Activated naive CD8-positive, alpha-beta T cell treated with anti-CD3 and anti-CD28 coated beads, Interleukin-2, amount 50 U/mL, for 24 hours (primary cell): ENCODE measurements at places on chromosomes 2 and 18.

DNA sequence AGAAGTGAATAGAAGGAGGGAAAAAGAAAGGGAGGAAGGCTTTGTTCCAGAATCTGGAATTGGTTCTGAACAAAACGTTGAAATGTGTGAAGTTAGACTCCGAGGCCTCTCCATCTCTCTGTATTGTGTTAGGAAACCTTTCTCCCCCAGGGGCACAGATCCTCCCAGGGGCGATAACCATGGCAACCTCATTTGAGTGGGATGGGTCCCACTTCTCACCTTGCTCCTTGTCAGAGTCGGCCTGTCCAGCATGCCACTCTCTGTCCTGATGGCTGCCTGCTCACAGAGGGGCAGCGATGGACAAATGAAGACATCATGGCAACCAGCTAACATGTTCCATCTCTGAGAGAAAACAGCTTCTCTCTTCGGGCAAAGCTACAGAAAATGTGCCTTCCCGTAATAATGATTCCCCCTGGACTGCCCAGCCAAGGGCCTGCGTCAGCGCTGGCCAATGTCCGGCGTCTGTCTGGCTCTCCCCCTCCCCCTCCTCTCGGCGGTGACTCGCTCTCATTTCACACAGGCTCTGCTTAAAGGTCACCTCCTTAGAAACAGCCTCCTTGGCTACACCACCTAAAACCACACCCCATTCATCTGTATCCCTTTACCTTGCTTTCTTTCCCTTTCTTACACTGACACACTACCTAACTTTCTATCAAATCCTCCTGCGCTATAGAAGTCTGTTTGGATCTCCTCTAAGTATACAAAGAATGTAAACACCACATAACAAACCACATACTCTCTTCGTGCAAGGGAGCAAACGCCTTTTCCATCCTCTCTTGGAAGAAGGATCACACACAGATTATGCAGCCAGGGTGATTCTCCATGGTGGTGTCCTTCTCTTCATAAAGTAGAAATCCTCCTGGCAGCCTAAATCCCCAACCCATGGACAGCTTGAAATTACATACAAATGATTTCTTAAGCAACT lies 32.1 kb upstream of the TTC39C start:
- DNase-seq, result no peak

DNA sequence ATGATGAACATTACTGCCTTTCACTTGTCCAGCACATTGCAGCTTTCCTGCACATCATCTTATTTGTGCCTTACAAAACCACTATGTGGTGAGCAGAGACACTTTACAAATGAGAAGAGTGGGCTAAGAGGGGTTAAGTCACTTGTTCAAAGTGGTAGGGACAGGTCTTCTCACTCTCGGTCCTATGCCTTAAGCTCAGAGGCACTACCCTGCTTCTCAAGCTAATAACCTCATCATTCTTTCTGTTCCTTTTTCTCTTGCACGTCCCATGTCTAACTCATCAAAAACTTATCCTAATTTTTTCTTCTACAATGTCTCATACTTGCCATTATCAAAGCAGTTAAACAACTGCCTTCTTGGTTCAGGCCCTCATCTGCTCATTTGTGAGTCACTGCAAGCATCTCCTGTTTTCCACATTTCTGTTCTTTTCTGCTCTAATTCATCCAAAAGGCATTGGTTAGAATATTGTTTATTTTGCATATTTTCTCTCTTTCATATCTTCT lies 21.9 kb upstream of the NCOA1 start:
- no peak for DNase-seq

DNA sequence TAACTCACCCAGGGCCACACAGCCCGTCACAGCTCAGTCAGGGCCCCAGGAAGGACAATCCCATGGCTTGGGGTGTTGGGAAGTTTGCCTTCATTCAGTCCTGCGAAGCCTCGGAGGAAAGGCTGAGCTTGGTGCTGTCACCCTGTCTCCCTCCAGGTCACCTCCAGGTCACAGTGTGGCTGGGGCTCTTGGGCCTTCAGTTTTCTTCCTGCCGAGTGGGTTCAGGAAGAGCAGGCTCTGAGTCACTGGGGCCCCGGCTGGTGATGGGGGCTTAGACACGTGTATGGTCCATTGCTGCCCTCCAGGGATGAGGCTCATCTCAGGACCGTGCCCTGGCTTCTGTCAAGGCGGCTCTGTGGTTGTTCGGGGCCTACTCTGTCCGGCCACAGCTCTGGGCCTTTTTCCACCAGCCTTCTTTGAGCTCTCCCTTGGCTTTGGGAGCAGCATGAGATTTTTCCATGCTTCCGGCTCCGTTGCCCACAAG lies 118.6 kb downstream of the INHBB start:
- no peak for DNase-seq

GRCh38 chr2:46748735-46749531 lies 166.7 kb downstream of the MCFD2 start:
- DNase-seq, result no peak

GRCh38 chr2:214896274-214896673 lies 86.8 kb upstream of the BARD1 start:
- DNase-seq, result no peak

- DNase-seq, result peak; percentile 58
These were observed 122.7 kb downstream of the TWIST2 start for GRCh38 chr2:238970553-238971081.

DNA sequence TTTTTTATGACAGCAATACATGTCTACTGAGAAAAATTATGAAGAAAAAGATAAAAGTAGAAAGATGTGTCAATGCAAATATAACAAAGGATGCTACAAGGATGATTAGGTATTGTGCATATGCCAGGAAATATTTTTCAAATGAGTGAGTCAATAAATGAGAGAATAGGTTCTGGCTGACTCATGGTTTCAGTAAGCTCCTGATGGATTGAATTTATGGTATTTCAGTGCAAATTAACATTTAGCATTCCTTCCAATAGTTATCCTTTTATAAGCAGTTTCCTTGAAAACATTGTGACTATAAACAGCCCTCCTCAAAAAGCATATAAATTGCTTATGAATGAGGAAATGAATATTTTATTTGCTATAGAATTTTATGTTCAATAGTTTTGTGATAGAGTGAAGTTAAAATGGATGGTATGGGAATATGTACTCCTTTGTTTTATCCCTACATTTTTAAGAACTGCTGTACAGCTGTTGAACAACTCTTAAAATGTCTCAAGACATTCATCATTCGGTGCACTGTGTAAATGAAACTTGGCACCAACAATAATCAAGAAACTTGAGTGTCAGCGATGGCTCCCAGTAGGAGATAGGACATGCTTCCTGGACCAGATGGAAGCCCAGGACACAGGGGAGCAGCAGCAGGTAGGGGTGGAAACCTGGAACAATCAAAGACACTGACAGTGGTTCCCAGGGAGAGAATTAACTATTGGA lies 144.7 kb downstream of the PMAIP1 start:
- no peak for DNase-seq

DNA sequence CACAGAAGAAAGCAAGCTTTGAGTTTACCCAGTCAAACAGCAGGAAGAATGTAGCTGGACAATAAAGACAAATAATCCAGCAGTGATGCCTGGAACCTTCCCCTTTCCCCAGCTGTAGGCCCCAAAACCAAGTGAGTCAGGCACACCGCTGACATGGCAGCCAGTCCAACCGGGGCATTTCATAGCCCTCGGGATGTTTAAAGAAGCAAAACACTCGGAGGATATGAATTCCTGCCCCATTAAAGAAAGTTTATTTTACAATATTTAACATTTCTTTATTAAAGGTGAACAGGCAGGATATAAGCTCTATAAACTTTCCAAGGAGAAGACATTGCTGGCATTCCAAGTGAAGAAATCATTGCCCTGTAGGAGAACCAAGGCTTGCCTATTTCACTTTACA lies 507.6 kb upstream of the TNP1 start:
- no peak for DNase-seq

DNA sequence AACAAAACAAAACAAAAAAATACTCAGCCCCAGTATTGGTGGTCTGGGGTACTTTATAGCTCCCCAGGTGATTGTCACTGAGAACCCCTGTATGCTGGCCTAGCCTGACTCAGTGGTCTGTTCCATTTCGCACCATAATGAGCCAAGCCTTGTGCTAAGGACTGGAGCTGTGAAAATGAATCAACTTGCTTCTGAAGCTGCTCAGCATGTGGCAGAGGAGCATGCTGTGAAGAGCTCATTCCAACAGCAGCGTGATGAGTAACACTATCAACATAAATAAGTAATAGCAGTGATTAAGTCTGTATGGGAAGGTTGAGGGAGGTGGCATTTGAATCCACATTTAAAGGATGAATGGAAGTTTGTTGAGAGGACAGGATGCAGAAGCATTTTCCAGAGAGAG lies 67.2 kb upstream of the ATL2 start:
- DNase-seq, result no peak

DNA sequence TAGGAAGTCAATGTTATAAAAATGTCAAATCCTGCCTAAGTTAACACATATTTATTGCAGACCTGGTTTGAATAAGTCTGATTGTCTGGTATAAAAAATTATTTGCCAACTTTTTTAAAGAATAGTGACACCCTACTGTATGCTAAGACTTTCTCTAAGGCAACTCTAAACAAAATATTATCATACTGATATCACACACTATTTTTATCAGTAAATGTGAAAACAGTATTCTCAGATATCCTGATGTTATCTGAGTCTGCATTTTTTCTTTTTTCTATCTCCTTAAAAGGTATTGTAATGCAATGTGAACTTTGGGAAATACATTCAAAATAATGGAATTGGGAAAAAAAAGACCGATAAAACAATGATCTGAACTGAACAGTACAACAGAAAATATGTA lies 127.1 kb downstream of the DOCK10 start:
- DNase-seq, result no peak
